Activated T-helper 2 cell treated with anti-CD3 and anti-CD28 coated beads, Interferon-gamma antibody, Interleukin-2, Interleukin-4, amounts not matched to agents 10 μg/mL and 5 μg/mL and 100 μg/mL, durations not matched to agents 14 hours and 24 hours and 36 hours (primary cell): ENCODE measurements at places on chromosomes 16 and 17. TPM values are rescaled to one million over a fixed set of nuclear protein-coding genes. Genes with fewer than 3 reads are reported as not detected.

Gene CTF1
- total RNA-seq: 0.21 and 0.30 TPM in 2 replicates

Gene KRTAP3-1
- total RNA-seq: not detected in 2 replicates

Gene TCAP
- total RNA-seq: 0.76 and 0.87 TPM in 2 replicates

Gene CCL18
- total RNA-seq: not detected in 2 replicates

Gene MAPT
- total RNA-seq: 1.1 and 1.3 TPM in 2 replicates

Gene KCNG4
- not detected in 2 replicates for total RNA-seq
